ENCODE measurements at places on chromosomes 12 and 14. TPM values are rescaled to one million over a fixed set of nuclear protein-coding genes. Genes with fewer than 3 reads are reported as not detected.

TRPV4 gene
- total RNA-seq = 3.5 TPM

TXNDC16 gene
- total RNA-seq = 11.1 TPM

NUDT14 gene
- 25.6 TPM for total RNA-seq

DNA sequence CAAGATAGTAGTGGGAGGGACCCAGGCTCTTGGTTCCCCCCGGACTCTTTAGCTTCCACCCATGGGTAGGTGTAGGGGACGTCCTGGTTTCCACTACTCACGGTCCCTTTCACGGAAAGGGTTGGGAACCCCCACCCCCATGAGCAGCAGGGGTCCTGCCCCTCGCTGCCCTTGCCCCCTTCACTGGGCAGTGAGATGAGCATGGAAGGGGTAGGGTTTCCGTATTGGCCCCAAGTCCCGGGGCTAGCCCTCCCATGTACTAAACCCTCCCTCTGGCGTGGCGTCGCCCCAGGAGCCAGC is 12.7 kb downstream of the AGAP2 start:
- H3K4me1 ChIP-seq = peaks cover 8% of the 10 kb centered on the region
- DNase-seq = no peak
- H3K27me3 ChIP-seq = peaks cover 79% of the 10 kb centered on the region
- peak overlapping the region; percentile 97 for H3K4me3 ChIP-seq
- no peak overlapping the region for H3K27ac ChIP-seq

GRCh38 chr14:22232486-22232885 is 356.5 kb downstream of the DAD1 start:
- no peaks in the 10 kb centered on the region for H3K4me1 ChIP-seq
- no peak for DNase-seq
- no peak overlapping the region for H3K4me3 ChIP-seq
- H3K27ac ChIP-seq = no peak overlapping the region

DNA sequence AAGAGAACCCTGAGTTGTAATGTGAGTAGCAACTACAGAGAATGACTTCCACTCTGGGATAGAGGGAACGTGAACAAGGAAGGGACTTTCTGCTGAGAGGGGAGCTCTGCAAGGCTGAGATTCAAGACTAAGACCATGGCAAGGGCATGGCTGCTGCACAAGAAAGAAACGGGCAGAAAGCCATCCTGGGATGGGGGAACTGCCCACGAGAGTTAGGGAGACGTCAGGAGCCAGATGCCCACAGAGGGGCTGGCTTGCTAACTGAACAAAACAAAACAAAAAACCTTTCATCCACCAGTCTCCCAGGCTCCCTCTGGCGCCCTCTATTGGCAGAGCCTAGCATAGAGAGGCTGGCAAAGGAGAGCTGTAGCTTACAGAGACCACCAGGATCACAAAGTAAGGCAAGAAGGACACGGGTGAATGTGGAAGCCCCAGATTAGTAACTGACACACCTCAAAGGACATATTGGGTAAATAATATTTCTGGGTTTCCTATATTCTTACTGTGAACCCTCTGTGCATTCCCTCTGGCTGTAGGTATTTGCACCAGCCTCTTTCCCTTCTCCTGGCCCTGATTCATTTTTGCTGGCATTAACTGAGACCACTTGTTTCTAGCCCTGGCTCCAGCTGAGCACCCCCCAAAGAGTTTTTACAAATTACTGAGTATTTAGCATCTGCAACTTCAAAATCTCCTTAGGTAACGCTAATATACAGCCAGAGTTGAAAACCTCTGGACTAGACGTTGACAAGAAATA is 338.3 kb downstream of the EMP1 start:
- peak; percentile 97 for DNase-seq
- H3K27ac ChIP-seq = peak overlapping the region; percentile 77
- H3K4me1 ChIP-seq = peaks cover 8% of the 10 kb centered on the region
- no peaks in the 10 kb centered on the region for H3K27me3 ChIP-seq
- no peaks in the 10 kb centered on the region for H3K36me3 ChIP-seq
- no peak overlapping the region for H3K4me3 ChIP-seq

GRCh38 chr12:49126852-49127763 is 4.1 kb downstream of the TUBA1B start:
- peaks cover 22% of the 10 kb centered on the region for H3K27me3 ChIP-seq
- H3K4me1 ChIP-seq = peaks cover 48% of the 10 kb centered on the region
- no peak for DNase-seq
- peaks cover 45% of the 10 kb centered on the region for H3K36me3 ChIP-seq
- peak overlapping the region; percentile 84 for H3K4me3 ChIP-seq

GRCh38 chr14:40903709-40904108 is 703.0 kb upstream of the LRFN5 start:
- no peak overlapping the region for H3K27ac ChIP-seq
- no peaks in the 10 kb centered on the region for H3K27me3 ChIP-seq
- DNase-seq = no peak
- no peaks in the 10 kb centered on the region for H3K36me3 ChIP-seq

DNA sequence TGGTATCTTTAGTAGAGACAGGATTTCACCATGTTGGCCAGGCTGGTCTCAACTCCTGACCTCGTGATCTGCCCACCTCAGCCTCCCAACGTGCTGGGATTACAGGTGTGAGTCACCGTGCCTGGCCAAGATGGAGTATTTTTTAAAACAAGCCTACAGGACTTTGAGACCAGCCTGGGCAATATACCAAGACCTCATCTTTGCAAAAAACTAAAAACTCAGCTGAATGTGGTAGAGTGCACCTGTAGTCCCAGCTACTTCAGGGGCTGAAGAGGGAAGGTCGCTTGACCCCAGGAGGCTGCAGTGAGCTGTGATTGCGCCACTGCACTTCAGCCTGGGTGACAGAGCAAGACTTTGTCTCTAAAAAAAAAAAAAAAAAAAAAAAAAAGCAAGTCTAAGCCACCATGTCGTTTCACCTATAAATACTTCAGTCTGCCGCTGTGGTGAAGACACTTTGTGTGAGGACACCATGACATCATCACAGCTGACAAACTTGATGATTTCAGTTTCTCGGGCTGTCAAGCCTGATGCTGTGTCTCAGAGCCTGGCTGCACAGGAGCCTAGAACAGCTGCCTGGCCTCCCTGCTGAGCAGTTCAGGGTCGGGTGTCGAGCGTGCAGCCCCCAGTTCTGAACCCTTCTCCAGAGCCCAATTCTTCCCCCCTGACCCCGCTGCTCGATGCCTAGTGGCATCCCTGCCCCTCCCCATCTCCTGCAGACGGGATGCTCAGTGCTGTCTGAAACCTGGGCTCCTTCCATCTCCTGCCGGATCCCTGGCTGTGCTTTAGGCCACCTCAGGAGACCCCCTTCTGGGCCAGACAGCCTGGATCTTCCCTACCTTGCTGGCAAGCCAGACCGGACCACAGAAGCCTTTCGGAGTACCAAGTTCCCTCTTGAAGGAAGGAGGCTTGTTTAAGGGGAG is 119.2 kb upstream of the EVL start:
- no peak overlapping the region for H3K27ac ChIP-seq
- DNase-seq = no peak
- no peak overlapping the region for H3K4me3 ChIP-seq
- H3K36me3 ChIP-seq = no peaks in the 10 kb centered on the region

DNA sequence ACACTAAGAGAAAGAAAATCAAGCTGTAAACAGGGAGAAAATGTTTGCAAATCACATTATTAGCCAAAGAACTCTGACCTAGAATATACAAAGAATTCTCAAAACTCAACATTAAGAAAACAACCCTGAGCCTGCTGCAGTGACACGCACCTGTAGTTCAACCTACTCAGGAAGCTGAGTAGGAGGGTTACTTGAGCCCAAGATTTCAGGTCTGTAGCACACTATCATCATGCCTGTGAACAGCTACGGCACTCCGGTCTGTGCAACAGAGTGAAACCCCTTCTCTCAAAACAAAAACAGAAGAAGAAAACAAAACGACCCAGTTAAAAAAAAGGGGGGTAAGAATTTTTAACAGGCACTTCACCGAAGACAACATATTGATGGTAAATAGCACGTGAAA is 20.8 kb downstream of the SAV1 start:
- no peaks in the 10 kb centered on the region for H3K4me1 ChIP-seq
- no peak overlapping the region for H3K27ac ChIP-seq

DNA sequence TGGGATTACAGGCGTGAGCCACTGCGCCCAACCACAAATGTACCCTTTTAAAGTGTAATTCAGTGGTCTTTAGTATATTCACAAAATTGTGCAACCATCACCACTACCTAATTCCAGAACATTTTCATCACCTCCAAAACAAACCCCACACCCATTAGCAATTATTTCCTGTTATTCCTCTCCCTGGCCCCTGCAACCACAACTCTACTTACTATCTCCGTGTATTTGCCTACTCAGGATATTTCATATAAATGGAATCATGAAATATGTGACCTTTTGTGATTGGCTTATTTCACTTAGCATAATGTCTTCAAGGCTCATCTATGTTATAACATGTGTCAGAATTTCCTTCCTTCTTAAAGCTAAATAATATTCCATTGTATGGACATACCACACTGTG is 16.0 kb upstream of the AQP2 start:
- H3K36me3 ChIP-seq = no peaks in the 10 kb centered on the region
- H3K4me3 ChIP-seq = no peak overlapping the region
- DNase-seq = no peak

DNA sequence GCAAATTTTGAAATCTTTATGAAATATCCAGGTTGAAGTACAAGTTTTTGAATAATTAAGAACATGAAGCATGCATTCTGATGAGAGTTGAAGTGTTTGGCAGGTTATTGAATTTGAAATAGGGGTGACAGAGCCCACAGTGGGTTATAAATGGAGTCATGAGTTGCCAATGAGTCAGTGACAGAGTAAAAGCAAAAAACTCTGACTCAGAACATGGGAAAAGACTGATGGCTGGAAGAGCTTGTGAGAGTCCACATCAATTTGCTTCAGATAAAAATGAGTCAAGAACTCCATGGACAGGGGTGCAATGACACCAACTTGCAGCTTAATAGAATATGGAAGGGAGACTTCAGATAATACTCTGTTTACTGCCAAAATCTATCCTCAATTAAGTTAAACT is 105.3 kb downstream of the SLC6A15 start:
- H3K4me3 ChIP-seq = no peak overlapping the region
- peaks cover 2% of the 10 kb centered on the region for H3K27me3 ChIP-seq
- DNase-seq = no peak
- peaks cover 7% of the 10 kb centered on the region for H3K4me1 ChIP-seq
- H3K36me3 ChIP-seq = no peaks in the 10 kb centered on the region
